ENCODE measurements at places on chromosomes 3 and 15.

GRCh38 chr3:50447290-50447840 is 56.1 kb downstream of the CACNA2D2 start:
- DNase-seq: no peak

GRCh38 chr15:35066094-35066493 is 19.0 kb downstream of the NANOGP8 start:
- DNase-seq: no peak

DNA sequence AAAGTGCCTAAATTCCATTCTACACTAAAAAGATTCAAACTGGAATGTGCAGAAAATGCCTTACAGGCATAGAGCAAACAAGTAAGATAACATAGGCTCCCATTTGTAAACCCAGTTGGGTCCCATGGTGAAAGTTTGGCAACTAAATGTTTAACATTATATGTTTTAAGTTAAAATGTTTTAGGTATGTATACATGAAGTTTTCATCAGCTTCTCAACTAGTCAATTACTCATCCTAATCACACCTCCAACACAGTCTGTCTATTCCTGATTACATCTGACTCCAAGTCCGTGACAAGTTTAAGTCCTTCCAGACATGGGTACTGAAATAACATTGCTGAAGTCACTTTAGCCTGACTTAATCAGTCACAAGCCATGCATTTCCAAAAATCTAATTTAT is 25.0 kb downstream of the MYLK start:
- no peak for DNase-seq

- DNase-seq: no peak
These were observed 177.0 kb downstream of the ZBBX start for GRCh38 chr3:167203062-167203461.

- DNase-seq: no peak
These were observed 100.9 kb downstream of the CLSTN2 start for GRCh38 chr3:140035871-140036270.

- DNase-seq: no peak
These were observed 30.7 kb downstream of the LRTM1 start for GRCh38 chr3:54897028-54897711.

- DNase-seq: no peak
These were observed 187.8 kb downstream of the PYDC2 start for GRCh38 chr3:191648787-191649186.

Data from NCI-H1930 (cell line).